ENCODE measurements at places on chromosomes 4 and X.

- no peak for DNase-seq
Observed at GRCh38 chrX:25156323-25156722, 140.6 kb upstream of the ARX start.

DNA sequence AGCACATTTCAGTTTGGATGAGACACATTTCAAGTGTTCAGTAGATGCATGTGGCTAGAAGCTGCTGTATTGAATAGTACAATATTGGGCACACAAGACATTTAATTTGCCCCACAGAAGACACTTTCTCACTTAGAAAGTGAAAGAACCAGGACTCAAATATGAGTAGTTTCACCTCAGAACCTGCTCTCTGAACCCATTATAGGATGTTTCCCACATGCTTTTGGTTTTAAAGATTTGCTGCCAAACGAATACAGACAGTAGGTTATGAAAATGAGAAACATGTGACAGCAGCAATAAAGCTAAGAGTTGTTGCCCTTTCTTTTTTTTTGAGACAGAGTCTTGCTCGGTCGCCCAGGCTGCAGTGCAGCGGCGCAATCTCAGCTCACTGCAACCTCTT lies 32.3 kb downstream of the C4orf54 start:
- DNase-seq = no peak

- DNase-seq = no peak
Observed at GRCh38 chr4:104489731-104490095, 5.0 kb downstream of the CXXC4 start.

DNA sequence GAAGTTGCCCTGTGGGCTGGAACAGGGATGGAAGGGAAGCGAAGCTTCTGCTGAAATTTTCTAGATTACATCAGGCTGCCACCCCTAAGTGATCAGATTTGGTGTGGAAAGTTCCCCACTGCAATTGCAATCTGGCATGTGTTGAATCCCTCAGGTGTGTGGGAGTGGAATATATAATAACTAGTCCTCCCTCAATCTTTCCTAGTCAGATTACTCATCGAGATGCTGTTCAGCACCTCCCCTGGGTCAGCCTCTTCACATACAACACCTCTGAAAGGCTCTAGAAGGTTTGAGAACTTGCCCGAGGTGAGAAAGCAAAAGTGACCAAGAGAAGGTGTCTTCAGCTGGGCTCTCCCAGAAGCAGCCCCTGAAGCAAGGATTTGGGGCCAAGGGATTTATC lies 336.8 kb downstream of the BCOR start:
- no peak for DNase-seq

DNA sequence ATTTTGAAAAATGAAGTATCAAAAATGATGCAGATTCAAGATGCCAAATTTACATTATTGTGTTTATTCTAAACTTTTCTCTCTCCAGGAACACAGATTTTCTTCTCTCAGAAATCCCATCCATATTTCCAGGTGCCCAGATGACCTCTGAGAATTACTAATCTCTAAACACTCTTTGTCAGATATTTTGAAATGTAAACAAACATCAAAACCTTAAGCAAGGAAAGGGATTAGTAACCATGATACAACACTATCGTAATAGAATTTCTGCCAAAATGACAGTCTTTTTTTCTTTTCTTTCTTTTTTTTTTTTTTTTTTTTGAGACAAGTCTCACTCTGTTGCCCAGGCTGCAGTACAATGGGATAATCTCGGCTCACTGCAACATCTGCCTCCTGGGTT lies 76.7 kb downstream of the PDS5A start:
- no peak for DNase-seq

DNA sequence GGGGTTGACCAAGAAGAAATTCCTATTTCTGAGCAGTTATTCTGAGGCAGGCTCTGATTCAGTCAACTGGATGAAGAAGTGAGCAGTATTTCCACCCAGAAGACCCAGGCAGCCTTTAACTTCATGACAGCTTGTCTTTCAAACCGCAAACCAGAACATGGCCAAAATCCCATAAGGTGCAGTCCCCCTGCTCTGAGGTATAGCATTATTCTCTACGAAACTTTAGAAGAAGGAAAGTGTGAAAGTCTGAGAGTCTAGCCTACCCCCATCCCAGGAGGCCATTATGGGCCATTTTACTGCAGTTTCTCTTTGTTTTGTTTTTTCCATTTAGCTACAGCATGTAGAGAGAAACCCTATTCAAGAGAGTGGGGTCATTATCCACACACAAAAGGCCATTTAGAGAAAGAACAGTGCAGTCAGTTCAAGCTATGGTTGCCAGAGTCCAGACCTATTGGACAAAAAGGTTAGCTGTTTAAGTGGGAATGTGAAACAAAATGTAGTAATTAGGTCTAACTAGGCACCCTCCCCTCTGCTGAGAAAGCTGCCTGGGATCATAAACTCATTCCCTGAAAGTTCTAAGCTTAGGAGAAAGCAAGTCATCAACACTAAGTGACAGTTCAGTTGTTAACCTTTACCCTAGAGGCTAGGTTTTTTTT lies 52.1 kb upstream of the RASGEF1B start:
- no peak for DNase-seq

- no peak for DNase-seq
Observed at GRCh38 chr4:77433418-77433733, 172.2 kb upstream of the CXCL13 start.

DNA sequence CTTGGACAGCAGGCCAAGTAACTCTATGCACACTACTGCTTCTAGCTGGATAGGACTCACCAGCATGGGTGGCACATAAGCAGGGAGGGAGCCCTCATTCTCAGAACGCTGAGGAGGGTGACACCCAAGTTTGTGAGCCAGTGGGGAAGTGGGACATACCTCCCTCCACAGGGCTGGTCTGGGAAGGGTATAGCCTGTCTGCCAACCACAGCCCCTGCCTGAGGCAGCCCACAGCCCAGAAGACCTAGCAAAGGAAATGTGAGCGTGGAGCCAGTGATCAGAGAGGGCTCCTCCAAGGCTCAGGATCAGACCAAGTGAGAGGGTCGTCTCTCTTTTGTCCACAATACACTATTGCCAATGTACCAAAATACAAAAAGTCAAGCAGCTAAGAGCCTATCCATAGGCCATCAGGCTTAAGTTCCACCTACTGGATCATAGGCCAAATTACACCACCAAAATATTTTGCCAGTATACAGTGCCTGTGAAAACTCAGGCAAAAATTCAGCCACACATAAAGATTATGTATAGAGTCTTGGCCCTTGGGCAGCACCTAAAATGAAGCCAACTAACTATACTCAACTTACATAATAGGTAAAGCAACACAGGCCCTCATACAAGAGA lies 1203.1 kb downstream of the PCDH18 start:
- DNase-seq = no peak

- no peak for DNase-seq
Observed at GRCh38 chrX:118745570-118745969, 18.2 kb downstream of the IL13RA1 start.

GRCh38 chrX:12970691-12971202 lies 4.2 kb upstream of the TMSB4X start:
- DNase-seq = no peak

DNA sequence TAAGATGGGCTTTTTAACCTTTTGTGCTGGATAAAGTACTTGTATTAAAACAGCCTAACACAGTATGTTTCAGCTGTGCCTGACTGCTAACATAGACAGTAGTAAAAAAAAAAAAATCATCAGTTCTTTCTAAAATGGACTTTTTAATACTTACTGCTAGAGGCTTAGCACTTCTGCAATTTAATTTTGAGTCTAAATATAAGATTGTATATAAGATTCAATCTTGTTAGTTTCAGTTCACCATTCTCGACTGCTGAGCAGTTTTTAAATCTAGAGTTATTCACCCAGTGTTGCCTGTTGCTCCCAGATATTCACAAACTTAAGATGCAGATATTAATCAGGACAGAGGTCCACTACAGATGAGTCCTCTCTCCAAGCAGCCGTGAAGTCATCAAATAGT lies 6.8 kb downstream of the PLA2G12A start:
- no peak for DNase-seq

GRCh38 chr4:8167815-8168214 lies 9.2 kb upstream of the ABLIM2 start:
- DNase-seq = no peak

DNA sequence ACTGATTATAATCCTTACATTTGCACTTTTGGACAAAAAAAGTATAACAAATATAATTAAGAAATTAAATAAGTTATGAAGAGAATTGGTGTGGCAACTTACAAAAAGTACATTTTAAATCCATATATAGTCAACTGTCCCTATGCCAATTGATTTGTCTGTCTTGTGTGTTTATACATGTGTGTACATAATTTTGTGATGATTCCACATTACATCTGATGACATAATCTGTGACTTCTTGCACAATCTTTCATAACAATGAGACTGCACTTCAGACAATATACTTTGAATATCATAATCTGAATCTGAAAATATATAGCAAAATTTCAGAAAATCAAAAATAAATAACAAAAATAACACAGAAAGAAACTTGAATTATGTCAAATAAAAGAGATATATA lies 953.4 kb downstream of the FAT4 start:
- DNase-seq = no peak

GRCh38 chrX:68536884-68537283 lies 38.0 kb downstream of the YIPF6 start:
- no peak for DNase-seq

GRCh38 chr4:41202356-41202755 lies 12.0 kb downstream of the APBB2 start:
- DNase-seq = no peak

- DNase-seq = no peak
Observed at GRCh38 chrX:97070346-97070745, 186.6 kb downstream of the RPA4 start.

DNA sequence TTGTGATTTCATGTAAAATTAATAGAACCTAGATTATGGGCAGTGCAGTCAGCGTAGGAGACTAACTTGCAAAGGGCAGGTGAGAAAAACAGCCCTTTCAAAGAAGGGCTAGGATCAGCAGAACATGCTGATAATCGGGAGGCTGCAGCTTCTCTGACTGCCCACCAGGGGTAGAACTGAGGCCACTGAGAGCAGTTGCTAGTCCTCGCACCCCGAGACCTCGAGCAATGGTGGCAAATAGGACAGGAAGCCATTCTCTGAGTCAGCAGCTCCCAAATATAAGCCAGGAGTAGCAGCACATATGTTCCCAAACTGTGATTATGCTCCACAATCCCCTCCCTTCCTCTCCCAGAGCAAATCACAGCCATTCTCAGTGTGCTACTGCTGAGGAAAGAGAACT lies 186.5 kb downstream of the MSL3 start:
- DNase-seq = no peak

- no peak for DNase-seq
Observed at GRCh38 chrX:20271730-20272129, 5.0 kb upstream of the RPS6KA3 start.

DNA sequence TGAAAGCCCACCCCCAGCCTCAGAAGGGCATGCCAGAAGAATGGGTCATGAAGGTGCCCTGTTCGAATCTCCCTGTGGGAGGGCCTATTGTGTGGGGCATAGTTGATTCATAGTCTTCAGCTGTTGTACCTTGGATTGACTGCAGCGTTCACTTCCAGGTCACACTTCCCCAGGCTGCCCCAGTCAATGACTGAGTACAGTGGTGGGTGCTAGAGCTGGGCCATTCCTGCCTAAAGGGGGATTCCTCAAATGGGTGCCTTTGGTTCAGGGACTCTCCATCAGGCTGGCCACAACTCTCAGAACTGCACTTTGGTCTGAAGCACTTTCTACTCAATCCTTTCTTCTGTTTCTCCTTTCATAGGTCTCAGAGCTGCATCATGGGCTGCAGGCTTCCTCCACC lies 35.0 kb upstream of the RASGEF1B start:
- no peak for DNase-seq

- DNase-seq = no peak
Observed at GRCh38 chr4:23324021-23324690, 565.7 kb downstream of the PPARGC1A start.

DNA sequence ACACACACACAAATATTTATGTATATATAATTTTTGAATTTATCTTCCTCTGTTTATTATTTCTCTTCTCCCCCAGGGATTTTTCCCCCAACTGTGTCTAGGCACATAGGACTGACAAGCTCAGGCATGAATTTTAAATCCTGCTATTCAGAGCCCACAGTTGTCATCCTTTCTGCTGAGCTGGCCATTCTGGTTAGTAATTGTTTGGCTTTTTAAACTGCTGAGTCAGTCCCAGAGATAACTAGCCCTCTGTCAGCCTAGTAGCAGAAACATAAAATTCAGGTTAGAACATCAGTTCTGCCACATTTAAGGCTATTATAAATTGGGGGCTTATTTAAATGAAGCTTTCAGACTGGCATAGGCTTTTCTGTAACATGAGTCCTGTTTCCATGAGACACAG lies 151.7 kb upstream of the MAOA start:
- no peak for DNase-seq

DNA sequence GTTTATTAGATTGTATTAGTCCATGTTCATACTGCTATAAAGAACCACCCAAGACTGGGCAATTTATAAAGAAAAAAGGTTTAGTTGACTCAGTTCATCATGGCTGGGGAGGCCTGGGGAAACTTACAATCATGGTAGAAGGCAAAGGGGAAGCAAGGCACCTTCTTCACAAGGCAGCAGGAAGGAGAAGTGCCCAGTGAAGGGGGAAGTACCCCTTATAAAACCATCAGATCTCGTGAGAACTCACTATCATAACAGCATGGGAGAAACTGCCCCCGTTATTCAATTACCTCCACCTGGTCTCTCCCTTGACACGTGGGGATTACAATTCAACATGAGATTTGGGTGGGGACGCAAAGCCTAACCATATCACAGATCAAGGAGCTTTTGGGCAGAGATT lies 8.1 kb upstream of the HSD17B13 start:
- DNase-seq = no peak

DNA sequence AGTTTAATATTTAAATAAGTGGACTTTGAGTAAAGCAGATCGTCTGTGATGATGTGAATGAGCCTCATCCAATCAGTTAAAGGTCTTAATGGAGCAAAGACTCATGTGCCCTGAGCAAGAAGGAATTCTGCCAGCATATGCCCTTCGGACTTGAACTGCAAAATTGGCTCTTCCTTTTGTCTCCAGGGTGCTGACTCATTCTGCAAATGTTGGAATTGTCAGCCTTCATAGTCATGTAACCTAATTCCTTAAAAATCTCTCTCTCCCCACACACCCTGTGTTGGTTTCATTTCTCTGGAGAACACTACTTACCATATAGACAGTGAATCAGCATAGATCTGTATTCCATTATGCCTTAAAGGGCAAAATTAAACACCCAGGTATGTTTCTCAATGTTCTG lies 609.8 kb upstream of the GALNTL6 start:
- DNase-seq = no peak

DNA sequence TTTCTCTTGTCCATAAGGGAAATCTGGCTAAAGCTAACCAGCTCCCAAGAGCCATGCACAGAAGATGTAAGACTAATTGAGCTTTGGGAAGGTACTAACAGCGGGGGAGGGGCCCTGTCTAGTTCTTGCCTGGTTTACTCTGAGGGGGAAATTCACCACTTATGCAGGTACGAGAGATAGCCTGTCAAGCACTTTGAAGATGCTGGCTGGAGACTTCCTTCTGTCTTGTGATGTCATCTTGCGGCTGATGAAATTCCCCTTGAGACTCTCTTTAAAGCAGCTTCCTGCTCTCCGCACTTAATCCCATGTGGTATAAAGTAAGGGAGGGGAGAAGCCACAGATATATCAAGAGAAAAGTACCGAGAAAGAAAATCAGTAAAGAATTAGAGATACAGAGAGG lies 345.3 kb downstream of the MAPK10 start:
- no peak for DNase-seq

- no peak for DNase-seq
Observed at GRCh38 chr4:14646831-14647230, 355.4 kb upstream of the CPEB2 start.

- no peak for DNase-seq
Observed at GRCh38 chr4:5651089-5651488, 57.3 kb downstream of the EVC2 start.

Data from activated CD8-positive, alpha-beta memory T cell treated with anti-CD3 and anti-CD28 coated beads for 4 hours (primary cell).